SJSA1 (cell line): ENCODE measurements at places on chromosomes 4 and X. TPM values are rescaled to one million over a fixed set of nuclear protein-coding genes. Genes with fewer than 3 reads are reported as not detected.

- no peaks in the 10 kb centered on the region for H3K27me3 ChIP-seq
- no peaks in the 10 kb centered on the region for H3K36me3 ChIP-seq
- no peaks in the 10 kb centered on the region for H3K4me1 ChIP-seq
- H3K4me3 ChIP-seq: no peak overlapping the region
- DNase-seq: no peak
- no peak overlapping the region for H3K27ac ChIP-seq
Measured at GRCh38 chr4:80948141-80948540, 82.4 kb upstream of the BMP3 start.

- H3K4me1 ChIP-seq: no peaks in the 10 kb centered on the region
- no peak overlapping the region for H3K4me3 ChIP-seq
- no peaks in the 10 kb centered on the region for H3K36me3 ChIP-seq
- no peaks in the 10 kb centered on the region for H3K27me3 ChIP-seq
- no peak overlapping the region for H3K27ac ChIP-seq
- no peak for DNase-seq
Measured at GRCh38 chrX:97628326-97628725, 744.6 kb downstream of the RPA4 start.

DNA sequence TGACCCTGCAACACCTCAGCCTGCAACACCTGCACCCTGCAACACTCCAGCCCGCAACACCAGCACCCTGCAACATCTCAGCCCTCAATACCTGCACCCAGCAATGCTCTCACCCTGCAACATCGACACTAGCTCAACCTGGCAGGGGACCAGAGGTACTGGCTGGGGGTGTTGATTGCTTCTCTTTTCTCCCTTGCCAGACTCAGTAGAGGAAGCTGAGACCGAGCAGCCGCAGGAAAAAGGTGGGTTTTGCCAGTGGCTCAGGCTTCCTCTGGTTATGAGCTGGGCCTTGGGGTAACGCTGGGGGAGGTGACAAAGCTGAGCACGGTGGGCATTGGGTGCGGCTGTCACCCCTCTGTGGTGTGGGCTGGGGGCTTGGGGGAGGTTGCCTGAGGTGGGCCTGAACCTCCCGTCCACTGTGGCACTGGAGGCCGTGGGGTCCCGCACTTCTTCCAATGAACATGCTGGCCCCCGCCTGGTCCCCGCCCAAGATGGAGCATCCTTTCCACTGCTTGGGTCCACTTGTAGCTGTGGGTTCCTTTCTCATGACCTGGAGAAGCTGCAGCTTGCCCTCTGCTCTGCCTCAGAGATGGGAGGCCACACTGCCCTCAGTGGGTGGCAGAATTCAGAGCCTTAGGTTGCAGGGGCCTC, 26.0 kb downstream of the SH3TC1 start:
- H3K4me1 ChIP-seq: peaks cover 14% of the 10 kb centered on the region
- H3K4me3 ChIP-seq: no peak overlapping the region
- H3K36me3 ChIP-seq: peaks cover 6% of the 10 kb centered on the region; the same call in 1 of the 2 replicates
- no peak overlapping the region for H3K27ac ChIP-seq
- H3K27me3 ChIP-seq: no peaks in the 10 kb centered on the region

DNA sequence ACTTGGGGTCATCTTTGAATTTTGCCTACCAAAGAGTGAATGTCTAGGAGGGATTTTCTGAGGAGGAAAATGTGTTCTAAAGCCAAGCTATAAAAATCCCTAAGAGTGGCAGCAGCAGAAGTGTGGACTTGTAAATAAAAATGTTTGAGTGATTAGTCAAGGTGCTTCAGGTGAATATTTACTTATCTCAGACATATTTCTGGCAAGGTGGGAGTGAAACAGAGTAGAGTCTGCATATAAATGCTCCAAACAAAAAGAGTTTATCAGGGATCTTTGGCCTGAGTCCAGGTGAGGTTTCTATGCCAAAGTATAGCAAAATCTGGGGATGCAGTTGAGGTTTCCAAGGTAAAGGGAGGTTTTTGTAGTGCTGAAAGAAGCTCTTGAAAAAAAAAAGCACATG, 19.7 kb downstream of the CYSLTR1 start:
- DNase-seq: no peak
- H3K27me3 ChIP-seq: no peaks in the 10 kb centered on the region
- H3K4me3 ChIP-seq: no peak overlapping the region
- no peak overlapping the region for H3K27ac ChIP-seq
- H3K4me1 ChIP-seq: no peaks in the 10 kb centered on the region
- H3K36me3 ChIP-seq: no peaks in the 10 kb centered on the region

DNA sequence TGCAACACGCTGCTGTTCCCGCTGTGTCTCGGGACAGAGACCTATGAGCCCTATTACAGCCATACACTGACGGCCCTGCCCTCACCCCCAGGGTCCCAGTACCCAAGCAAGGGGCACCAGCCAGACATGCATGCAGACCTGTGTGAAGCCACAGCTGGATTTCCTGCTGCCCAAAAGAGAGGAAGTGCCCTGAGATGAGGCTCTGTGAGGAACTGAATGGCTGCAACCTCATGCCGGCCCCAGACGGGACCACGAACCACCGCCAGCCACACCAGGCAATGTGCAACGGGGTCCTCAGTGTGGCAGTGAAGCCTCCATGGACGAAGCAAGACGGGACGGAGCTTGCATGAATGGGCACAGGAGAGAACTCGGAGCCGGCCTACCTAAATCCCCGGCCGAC, 21.1 kb downstream of the CTBP1 start:
- DNase-seq: no peak
- H3K27ac ChIP-seq: no peak overlapping the region
- peaks cover 23% of the 10 kb centered on the region for H3K36me3 ChIP-seq
- no peaks in the 10 kb centered on the region for H3K4me1 ChIP-seq
- no peaks in the 10 kb centered on the region for H3K27me3 ChIP-seq

DNA sequence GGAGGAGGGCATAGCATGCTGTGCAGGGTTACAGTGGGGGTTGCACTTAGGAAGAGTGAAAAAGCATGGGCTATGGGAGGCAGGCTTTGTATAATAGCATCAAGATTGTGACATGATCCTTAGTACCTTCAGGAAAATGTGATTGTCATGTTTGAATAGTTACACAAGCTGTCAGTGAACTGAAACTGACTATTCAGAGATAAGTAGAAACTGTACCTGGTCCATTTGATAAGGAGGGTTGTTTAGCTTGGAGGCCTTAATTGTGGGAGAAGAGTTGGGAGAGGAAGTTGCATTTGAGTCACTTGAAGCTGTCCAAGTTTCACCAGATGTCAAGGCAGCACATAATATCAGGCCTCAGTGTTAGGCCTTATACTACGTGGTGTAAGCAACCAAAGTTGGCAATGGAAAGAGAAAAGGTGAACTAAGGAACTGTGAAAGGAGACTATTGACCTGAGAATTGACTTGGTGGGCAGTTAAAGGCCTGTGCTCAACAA, 85.0 kb downstream of the TEX13C start:
- H3K27ac ChIP-seq: no peak overlapping the region
- H3K4me1 ChIP-seq: no peaks in the 10 kb centered on the region
- no peak for DNase-seq
- H3K27me3 ChIP-seq: no peaks in the 10 kb centered on the region

GRCh38 chrX:150731795-150732194, 38.6 kb downstream of the MTMR1 start:
- H3K27me3 ChIP-seq: no peaks in the 10 kb centered on the region
- H3K4me1 ChIP-seq: no peaks in the 10 kb centered on the region
- H3K4me3 ChIP-seq: no peak overlapping the region
- peaks cover 19% of the 10 kb centered on the region; the same call in 1 of the 2 replicates for H3K36me3 ChIP-seq
- no peak overlapping the region for H3K27ac ChIP-seq

DNA sequence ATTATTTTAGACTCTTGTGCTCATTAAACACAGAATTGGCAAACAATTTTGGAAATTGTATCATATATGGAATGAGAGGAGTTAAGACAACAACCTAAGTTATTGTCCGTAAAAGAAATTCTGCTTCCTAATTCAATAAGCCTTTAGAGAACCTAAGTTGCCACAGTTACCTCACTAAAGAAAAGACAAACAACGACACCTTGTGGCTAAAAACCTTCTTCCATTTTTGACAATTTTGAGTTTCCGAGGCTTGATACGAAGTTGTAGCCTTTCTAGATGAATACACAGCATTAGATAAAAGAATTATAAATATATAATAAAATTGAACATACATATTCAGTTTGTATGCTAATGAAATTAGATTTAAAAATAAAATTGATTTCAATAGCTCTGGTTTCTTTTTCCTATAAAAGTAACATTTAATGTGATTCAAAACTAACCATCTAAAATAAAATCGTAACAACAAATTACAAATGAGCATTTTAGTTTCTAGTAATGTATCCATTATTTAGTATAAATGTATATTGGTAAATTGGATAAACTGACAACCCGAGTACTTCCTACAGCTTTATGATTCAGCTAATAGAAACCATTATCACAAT, 275.1 kb downstream of the GPM6A start:
- no peak overlapping the region for H3K4me3 ChIP-seq
- no peaks in the 10 kb centered on the region for H3K4me1 ChIP-seq
- no peak for DNase-seq

GRCh38 chr4:96675416-96675815, 835.5 kb downstream of the PDHA2 start:
- H3K27ac ChIP-seq: no peak overlapping the region
- H3K36me3 ChIP-seq: no peaks in the 10 kb centered on the region
- DNase-seq: no peak
- H3K4me1 ChIP-seq: no peaks in the 10 kb centered on the region
- no peaks in the 10 kb centered on the region for H3K27me3 ChIP-seq

DNA sequence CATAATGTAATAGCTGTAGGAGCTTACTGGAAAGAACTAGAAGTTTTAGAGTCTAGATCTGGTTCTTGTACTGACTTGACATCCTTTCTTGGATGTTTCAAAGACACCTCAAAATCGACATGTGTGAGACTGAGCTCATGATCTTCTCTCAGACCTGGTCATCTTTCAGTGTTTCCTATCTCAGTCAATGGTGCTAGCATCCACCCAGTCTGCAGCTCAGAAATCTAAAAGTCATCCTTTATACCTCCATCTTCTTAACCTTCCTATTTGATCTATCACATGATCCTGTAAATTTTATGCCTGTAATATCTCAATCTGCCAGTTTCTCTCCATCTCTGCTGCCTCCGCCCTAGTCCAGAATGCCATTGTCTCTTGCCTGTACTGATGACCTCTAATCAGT, 301.9 kb upstream of the PITX2 start:
- DNase-seq: no peak
- H3K27ac ChIP-seq: no peak overlapping the region
- peaks cover 17% of the 10 kb centered on the region for H3K4me1 ChIP-seq
- no peaks in the 10 kb centered on the region for H3K36me3 ChIP-seq
- no peaks in the 10 kb centered on the region for H3K27me3 ChIP-seq
- H3K4me3 ChIP-seq: no peak overlapping the region

DNA sequence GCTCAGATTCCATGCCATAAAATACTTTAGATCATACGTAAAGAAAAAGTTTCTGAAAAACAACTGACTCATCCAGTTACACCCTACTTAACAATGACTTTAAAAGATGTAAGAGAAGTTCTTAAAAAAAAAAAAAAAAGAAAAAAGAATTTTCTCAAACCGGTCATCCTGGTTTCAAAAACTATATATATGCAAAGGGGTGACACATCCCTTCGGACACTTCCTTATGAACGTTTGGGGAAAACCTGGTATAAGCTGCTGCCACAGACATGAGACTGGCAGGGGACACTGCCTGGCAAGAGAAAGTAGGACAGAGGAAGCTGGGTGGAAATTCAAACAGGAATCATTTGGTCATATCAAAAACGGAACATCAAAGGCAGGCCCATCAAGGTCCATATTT, 81.2 kb upstream of the PRSS48 start:
- H3K27ac ChIP-seq: peak overlapping the region; percentile 74
- peak; percentile 39 for DNase-seq
- no peaks in the 10 kb centered on the region for H3K27me3 ChIP-seq
- H3K4me1 ChIP-seq: peaks cover 4% of the 10 kb centered on the region; the same call in 1 of the 2 replicates
- H3K4me3 ChIP-seq: no peak overlapping the region
- H3K36me3 ChIP-seq: no peaks in the 10 kb centered on the region

DNA sequence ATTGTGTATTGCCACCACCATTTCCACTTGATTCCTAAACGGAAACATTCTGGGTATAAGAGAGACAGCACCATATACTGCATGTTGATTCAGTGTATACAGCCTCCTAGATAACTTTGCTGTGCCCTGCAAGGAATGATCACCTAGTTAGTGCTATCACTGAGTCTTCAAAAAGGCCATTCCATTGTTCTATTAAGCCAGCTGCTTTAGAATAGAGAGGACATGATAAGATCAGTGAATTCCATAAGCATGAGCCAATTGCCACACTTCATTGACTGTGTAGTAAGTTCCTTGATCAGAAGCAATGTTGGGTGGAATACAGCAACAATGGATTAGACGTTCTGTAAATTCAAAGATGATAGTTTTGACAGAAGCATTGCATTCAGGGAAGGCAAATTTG, 1047.3 kb downstream of the PCDH18 start:
- H3K4me1 ChIP-seq: no peaks in the 10 kb centered on the region
- no peak for DNase-seq
- no peaks in the 10 kb centered on the region for H3K36me3 ChIP-seq
- H3K4me3 ChIP-seq: no peak overlapping the region

- no peaks in the 10 kb centered on the region for H3K27me3 ChIP-seq
- peak; percentile 36 for DNase-seq
- no peak overlapping the region for H3K27ac ChIP-seq
- H3K4me1 ChIP-seq: peaks cover 11% of the 10 kb centered on the region
- no peaks in the 10 kb centered on the region for H3K36me3 ChIP-seq
Measured at GRCh38 chr4:7328913-7329638, 105.7 kb downstream of the PSAPL1 start.

GRCh38 chrX:33808636-33809035, 323.5 kb downstream of the FAM47A start:
- no peak overlapping the region for H3K4me3 ChIP-seq
- no peaks in the 10 kb centered on the region for H3K4me1 ChIP-seq

DNA sequence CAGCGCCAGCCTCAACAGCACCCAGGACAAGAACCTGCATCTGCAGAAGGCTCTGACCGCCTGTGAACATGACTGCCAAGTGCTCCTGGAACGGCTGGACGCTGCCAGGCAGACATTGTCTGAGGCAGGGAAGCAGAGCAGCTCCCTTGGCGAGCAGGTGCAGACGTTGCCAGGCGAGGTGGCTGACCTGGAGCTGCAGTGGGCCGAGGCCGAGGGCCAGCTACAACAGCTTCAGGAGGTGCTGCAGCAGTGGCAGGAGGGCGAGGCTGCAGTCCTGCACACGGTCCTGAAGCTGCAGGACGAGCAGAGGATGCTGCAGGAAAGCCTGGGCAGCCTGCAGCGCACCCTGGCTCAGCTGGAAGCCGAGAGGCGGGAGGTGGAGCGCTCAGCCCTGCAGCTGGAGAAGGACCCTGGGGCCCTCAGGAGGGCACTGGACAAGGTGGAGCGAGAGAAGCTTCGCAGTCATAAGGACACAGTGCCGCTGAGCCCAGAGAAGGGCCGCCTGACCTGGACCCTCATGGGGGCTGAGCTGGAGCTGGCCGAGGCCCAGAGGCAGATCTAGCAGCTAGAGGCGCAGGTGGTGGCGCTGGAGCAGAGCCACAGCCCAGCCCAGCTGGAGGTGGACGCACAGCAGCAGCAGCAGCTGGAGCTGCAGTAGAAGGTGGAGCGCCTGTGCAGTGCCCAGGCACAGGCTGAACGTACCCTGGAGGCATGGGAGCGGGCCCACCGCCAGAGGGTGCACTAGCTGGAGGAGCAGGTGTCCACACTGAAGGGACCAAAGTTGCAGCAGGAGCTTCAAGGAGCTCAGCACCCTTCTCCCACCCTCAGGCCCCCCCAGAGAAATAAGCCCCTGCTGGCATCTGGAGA, 16.4 kb downstream of the SMIM10L2A start:
- DNase-seq: no peak
- H3K27ac ChIP-seq: no peak overlapping the region
- H3K4me3 ChIP-seq: no peak overlapping the region

The MAPK10 gene
- total RNA-seq: 18.6 and 24.7 TPM in 2 replicates

The ATP1B4 gene
- not detected in 2 replicates for total RNA-seq

The KIT gene
- not detected in 2 replicates for total RNA-seq

The MAMLD1 gene
- total RNA-seq: 3.7 and 11.4 TPM in 2 replicates

The CT83 gene
- not detected in 2 replicates for total RNA-seq

The ACOT9 gene
- total RNA-seq: 68.9 and 91.6 TPM in 2 replicates
